ENCODE measurements at places on chromosomes 3 and 15. TPM values are rescaled to one million over a fixed set of nuclear protein-coding genes. Genes with fewer than 3 reads are reported as not detected.

The NFKBIZ gene
- 9.6 TPM for total RNA-seq

The HERC2 gene
- 21.0 TPM for total RNA-seq

The DZIP1L gene
- 15.8 TPM for total RNA-seq

The UBAP1L gene
- total RNA-seq = 0.10 TPM

The LCTL gene
- total RNA-seq = 4.6 TPM

The TLR9 gene
- total RNA-seq = not detected

The CPLX3 gene
- total RNA-seq = not detected

GRCh38 chr15:77482570-77482969 lies 61.9 kb downstream of the HMG20A start:
- peak; percentile 89 for DNase-seq

- no peak for DNase-seq
These were observed 298.9 kb upstream of the RORA start for GRCh38 chr15:61527836-61528580.

DNA sequence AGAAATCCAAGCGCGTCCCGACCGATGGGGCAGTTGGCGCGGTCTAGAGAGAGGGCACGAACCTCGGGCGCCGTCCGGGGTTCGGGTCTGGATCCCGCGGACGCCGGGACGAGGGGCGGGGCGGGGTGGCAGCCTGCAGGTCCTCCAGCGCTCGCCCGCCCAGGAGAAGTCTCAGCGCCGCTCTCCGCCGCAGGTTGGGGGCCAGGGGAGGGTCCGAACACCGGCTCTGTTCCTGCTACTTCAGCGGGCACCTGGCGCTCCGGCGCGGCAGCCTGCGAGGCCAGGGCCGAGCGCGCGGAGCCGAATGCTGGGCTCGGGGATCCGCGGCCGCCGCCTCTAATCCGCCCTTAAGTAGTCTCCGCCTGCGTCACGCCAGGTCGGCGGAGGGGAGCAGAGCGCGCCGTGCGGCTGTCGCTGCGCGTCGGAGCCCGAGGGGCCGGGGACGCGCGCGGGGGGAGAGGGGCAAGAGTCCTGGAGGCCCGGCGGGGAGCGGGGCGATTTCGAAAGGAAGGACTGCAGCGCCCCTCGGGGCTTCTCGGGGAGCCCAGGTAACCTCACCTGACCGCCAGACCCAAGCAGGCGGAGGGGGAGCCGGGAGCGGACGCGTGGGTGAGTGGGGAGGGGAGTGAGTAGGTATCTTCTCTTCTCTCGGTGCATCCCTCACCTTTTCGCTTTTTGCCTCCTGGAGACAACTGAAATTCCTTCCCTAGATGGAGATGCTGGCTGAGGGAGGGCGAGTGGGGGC lies at the start of gene GJD2:
Gene GJD2 (minus strand): TSS at position 325 of the 745 bp plus-strand sequence. CDS start 510 bp downstream, outside the sequence.
- no peak for DNase-seq

DNA sequence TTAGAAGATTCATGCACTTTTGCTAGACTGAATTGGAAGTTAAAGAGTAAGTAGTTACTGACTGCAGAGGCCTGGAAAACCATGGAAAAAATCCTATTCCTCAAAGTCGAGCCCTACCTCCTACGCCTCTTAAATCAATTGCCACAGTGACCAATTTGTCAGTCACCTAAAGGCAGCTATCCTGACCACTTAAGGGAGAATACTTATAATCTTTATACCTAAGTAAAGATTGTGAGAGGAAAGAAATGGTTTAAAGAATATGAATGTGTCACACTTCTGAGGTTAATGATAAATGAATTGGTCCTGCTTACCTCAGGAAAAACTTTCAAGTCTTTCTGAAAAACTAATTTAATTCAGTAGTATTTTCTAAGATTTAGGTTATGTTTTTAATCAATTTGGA lies 42.6 kb downstream of the AGTR1 start:
- DNase-seq = no peak

GRCh38 chr3:52205727-52206372 lies 7.9 kb downstream of the ALAS1 start:
- peak; percentile 79 for DNase-seq

GRCh38 chr15:60969658-60970057 lies 259.4 kb downstream of the RORA start:
- no peak for DNase-seq

DNA sequence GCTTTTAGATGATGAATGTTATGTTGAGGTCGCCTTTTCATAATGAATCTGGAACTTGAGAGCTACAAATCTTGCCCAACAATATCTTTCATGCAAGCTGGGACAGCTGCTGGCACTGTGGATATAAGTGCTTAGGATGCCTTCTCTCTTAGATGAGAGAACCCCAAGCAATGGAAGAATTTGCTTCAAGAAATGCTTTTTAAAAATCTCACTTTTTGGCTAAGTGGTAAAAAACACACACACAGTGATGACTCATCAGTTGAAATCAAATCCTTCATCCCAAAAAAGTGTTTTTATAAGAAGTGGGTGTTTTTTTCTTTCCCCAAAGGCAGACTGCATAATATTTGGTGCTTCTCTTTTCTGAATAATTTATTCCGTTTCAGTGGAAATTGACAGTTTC lies 38.4 kb upstream of the GALNT15 start:
- no peak for DNase-seq

GRCh38 chr15:58724466-58724865 lies 25.0 kb downstream of the ADAM10 start:
- peak; percentile 30 for DNase-seq

- DNase-seq = peak; percentile 2
These were observed 83.7 kb downstream of the BCHE start for GRCh38 chr3:165753560-165753959.

DNA sequence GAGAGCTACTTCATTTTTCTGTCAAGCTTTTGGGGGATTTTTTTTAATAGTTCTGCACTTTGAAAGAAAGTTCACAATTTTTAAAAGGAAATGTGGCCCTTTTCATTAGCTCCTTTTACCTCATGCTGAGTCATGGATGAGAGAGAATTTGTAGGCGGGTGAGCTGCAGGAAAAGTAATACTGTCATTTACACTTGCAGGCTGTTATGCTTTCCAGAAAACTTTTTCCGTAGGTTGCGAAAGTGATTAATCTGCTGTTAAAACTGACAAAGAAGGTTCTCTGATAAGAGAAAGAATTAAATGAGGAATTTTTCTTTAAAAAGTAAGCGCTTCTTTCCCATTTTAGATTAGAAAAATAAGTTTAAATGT lies 430.2 kb downstream of the LPP start:
- peak; percentile 85 for DNase-seq

DNA sequence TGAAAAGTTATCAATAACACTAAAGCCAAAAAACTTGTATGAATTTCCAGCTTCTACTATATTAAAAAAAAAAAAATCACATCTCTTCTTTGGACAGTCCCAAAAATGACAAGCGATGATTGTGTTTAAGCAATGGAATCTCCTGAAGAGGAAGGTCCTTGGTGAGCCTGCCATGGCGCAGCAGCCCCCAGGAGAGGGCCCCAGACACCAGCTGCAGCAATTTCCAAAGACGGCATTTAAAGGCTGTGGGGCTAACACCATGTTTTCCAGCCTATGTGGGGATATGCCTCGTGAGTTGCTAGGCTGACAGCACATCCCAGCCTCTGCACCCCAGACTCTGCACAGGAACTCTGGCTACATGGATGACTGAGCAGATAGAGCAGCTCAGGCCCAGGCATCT lies 14.7 kb downstream of the SKIC8 start:
- no peak for DNase-seq

DNA sequence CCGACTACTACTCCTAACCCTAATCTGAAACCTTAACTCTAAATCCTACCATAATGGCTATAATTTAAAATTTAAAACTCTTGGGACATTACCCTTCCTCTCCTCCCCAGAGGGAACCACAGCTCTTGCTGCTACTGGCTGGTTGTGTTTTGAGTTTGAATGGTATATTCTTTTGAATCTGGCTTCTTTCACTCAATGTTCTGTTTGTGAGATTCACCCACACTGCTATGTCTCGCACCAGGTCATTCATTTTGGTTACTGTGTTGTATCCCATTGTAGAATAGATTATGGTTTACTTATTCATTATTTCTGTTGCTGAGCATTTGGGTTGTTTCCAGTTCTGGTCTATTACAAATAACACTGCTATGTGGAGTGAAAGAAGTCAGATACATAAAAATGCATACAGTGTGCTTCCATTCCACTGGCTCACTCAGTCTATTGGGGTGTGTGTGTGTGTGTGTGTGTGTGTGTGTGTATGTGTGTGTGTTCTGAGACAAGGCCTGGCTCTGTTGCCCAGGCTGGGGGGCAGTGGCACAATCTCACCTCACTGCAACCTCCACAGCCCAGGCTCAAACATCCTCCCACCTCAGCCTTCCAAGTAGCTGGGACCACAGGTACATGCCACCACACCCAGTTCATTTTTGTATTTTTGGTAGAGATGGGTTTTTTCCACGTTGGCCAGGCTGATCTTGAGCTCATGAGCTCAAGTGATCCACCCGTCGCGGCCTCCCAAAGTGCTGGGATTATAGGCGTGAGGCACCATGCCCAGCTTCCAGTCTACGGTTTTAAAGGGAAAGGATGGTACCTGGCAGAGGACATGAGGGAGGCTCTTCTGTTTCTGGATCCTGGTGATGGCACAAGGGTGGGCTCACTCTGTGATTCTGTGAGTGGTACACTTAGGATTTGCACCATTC lies 19.2 kb upstream of the SYNM start:
- peak; percentile 31 for DNase-seq

GRCh38 chr3:169430707-169431404 lies 232.7 kb downstream of the MECOM start:
- peak; percentile 97 for DNase-seq

DNA sequence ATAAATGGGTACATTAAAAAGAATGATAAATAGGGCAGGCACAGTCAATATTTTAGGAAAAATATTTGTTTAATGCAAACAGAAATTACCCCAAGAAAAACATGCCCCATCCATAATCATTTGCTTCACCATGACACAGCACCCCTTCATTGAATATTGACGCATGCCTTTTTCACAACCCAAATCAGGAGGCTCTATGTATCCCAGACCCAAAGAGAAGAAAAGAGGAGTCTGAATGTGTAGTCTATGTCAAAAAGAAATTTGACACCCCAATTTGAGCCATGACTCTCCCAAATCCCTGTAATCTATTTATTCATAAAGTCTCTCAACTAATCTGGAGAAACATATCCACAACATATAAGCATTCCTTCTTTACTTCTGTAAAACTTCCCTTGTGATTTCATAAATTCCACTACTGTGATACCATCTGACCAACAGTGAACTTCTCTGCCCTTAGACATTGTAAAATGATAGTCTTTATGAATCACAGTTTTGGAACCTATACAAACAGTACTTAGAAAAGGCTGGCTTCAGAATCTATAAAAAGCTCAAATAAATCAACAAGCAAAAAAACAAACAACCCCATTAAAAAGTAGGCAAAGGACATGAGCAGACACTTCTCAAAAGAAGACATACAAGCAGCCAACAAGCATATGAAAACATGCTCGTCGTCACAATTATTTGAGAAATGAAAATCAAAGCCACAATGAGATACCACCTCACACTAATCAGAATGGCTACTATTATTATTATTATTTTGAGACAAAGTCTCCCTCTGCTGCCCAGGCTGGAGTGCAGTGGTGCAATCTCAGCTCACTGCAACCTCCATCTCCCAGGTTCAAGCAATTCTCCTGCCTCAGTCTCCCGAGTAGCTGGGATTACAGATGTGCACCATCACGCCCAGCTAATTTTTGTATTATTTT lies 53.4 kb upstream of the XRN1 start:
- DNase-seq = peak; percentile 94

DNA sequence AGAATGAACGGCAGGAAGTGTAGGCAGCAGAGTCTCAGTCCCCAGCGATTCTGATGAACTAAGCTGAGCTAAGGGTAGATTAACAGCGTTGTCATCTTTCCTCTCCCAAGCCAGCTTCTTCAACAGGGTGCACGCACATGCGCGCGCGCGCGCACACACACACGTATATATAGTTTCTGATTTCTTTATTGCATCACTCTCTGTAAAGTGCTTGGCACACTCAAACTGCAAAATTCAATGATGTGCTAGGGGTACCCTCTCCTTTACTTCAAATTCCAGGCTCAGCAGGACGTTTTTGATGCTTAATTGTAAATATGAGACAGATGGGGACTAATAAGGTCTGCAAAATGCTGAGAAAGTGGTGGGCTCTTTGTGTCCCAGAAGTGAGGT lies 26.1 kb upstream of the VPS8 start:
- no peak for DNase-seq

DNA sequence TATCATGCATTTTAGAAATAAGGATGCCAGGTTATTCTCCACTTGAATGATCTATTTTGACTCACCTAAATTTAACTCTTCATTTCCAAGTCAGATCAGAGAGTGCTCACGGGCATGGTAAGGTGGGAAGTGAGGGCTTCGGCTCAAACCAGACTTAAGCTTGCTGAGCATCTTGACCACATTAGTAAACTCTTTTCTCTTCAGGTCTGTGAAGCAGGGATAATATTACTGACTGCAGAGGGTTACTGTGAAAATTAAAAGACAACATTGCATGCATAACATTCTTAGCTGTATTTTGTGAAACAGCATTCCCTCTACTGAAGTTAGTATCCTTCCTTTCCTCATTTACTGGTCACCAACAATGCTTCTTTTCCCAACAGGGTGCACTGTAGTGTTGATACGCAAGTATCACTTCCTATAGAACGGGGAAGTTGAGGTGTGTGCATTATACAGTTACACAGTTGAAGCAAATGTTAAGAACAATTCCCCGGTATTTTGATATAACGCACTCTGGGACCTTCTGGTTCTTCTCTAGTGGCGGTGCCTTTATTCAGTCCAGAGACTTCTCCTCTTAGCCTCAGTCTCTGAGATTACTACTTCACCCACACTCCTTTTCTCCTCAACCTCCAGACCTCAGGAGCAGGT lies 74.1 kb upstream of the MNS1 start:
- no peak for DNase-seq

DNA sequence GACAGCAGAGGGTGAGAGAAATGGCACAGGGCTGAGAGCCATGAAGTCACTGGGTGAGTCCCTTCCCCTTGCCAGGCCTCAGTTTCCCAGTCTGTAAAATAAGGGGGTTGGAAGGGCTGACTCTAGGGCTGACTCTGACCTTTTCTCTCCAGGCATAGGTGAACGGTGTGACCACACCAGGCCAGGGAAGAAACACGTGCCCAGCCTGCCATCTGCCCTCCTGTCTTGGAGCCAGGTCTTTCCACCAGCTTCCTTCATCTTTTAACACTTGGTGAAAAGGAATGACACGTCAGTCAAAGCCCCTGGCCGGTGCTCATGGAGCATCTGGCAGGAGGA lies 74.4 kb downstream of the CPN2 start:
- no peak for DNase-seq

DNA sequence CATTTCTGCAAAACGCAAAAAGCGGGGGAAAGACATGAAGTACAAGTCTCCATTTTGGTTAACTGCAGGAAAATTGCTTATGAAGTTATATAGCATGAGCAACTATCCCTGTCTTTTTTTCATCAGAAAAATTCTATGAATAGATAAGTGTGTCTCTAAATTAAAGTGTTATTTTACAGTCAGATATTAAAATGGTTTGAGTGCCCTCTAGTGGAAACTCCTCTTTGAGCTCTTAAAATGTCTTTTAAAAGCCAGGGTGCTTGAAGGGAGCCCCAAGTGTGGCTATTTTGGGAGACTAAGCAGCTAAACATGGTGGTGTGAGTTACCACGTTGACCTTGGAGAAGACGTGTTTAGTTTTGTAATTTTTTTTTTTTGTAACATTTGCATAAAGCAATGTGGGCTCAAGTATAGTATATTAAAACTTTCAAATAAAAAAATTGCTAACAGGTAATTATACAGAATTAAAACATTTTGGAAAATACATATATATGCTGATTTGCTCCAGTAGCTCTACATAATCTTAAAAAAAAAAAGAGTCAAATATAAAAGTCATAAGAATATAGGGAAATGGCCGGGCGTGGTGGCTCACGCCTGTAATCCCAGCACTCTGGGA lies 77.2 kb downstream of the PPP2R3A start:
- peak; percentile 75 for DNase-seq

GRCh38 chr3:108222853-108223565 lies 785 bp upstream of the IFT57 start:
- DNase-seq = no peak

- DNase-seq = no peak
These were observed 146.4 kb downstream of the ROBO2 start for GRCh38 chr3:77186319-77186718.

Measured in M059J (cell line).